SK-N-SH treated with all-trans-retinoic acid at 6 μM for 48 hours (cell line): ENCODE measurements at places on chromosomes 6 and 20.

- ATAC-seq: no peak
Observed at GRCh38 chr6:39289490-39289889, 24.7 kb downstream of the KCNK17 start.

DNA sequence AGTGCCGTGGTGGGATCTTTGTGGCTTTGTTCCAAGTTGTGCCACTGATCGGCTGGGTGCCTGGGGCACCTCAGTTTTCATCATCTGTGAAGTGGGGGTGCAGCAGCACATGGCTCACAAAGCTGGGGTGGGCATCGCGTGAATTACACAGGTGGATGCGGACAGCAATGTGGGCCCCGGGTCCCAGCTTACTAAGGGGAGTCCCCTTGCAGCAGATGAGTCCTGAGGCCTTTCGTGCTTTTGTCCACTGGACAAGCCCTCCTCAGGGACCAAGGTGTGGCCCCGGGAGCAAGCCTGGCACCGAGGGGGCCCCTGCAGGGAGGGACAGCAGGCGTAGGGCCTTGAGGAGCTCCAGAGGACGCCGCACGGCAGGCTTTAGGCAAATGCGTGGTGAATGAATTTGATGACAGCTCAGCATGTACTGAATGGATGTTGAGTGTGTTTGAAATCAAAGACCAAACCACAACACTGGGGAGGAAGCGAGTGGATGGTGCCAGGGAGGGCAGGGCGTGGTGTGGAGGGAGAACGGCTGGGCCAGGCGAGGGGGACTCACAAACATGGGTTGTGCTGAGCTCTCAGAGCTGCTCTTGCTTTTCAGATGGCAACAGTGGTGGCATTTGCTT lies 53.2 kb downstream of the IRF4 start:
- ATAC-seq: no peak

DNA sequence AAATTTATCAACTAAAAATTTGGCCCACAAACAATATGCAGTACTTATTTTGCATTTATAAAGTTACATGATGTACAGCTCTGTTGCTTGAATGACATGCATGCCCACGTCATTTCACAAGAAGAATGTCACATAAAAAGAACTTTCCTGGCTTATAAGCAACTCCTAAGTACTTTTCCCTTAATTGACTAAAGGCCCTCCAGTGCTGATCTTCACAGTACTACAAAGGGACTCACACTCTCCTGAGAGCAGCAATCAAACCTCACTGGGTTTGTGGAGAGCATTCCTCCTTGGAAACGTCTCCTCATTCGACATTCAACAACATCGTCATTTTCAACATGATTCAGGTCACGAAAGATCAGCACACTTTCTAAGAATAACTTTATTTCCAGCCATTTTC lies 111.1 kb downstream of the IPCEF1 start:
- ATAC-seq: no peak

DNA sequence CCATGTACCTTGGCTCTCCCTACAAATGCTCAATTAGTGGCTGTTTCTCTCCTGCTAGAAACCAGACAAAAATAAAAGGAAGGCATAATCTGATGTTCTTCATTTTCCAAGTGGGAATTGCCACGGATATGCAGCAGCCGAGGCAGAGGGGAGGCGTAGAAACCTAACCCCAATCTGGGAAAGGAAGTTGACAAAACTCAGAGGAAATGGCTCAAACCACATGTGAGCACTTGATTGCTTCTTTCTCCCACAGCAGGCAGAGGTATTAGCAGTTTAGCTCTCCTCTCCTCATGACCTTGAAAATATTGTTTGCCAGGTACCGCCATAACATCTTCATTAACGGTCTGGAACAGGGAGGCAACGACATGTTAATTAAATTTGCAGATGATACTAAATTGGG lies 3.8 kb upstream of the MLN start:
- no peak for ATAC-seq

DNA sequence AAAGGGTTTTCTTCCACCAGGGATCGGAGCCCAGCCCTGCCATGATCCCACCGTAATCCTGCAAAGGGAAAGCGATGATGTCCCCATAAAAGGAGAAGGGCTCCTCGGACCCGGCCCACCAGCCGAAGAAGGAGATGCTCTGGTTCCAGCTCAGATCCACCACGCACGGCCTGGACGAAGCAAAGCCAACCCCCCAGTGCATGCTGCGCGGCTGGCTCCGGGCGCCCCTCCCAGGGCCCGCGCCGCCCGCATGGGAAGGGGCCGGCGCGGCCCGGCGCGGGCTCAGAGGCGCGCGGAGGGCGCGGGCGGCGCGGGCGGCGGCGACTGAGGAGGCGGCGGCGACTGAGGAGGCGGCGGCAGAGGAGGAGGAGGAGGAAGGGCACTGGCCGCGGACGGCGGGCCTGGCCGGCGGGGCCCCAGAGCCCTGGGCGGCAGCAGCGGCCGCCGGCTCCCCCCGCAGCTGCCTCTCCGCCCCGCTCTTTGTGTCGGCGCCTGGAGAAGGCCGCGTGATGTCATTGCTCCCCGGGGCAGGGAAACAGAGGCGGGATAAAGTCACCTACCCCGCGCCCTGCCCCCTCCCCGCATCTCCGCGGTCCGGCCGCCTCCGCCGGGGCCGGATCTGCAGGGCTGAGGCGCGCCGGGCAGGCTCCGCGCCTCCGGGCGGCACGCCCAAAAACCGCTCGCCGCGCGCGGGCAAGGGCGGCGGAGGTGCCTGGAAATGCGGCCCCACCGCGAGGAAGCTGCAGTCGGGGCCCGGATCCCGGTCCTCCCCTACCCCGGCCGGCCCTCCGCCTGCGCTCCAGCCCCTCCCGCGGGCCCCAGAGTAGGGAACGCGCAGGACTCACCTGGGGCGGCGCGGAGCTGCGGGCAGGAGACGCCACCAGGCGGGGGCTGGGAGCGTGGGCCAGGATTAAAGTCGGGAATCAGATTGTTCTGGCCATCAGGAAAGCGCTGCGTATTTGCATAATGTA lies at the start of gene FAXC:
FAXC (minus strand) TSS at position 504 of the 971 bp plus-strand sequence; CDS start at position 202, 302 bp downstream.
- peak; percentile 69 for ATAC-seq

GRCh38 chr20:57450419-57450818 lies 59.2 kb downstream of the RBM38 start:
- peak; percentile 58; the same call in 2 of the 3 replicates for ATAC-seq

DNA sequence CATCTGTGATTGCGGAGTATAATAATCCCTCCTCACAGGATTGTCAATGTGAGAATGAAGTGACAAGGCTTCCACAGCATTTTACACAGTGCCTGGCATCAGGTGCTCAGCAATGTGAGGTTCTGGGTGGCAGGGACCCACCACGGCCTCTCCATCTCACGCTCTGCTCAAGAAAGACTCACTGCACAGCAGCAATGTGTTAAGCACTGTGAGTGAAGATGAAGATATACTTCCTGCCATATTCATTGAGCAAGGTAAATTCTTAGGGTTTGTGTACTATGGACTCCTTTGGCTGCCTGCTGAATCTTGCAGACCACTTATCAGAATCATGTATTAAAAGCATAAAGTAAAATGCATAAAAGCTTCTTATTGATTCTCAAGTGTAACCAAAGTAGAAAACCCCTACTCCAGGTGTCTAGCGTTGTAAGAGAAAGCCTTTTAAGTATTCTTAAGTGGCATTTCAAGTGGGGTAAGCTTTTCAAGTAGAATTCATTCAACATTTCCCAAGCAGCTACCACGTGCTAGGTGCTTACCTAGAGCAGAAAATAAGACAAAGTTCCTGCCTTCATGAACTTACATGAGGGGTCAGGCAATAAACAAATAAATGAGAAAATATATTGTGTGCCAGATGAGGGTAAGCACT lies 17.0 kb upstream of the MEP1A start:
- no peak for ATAC-seq

DNA sequence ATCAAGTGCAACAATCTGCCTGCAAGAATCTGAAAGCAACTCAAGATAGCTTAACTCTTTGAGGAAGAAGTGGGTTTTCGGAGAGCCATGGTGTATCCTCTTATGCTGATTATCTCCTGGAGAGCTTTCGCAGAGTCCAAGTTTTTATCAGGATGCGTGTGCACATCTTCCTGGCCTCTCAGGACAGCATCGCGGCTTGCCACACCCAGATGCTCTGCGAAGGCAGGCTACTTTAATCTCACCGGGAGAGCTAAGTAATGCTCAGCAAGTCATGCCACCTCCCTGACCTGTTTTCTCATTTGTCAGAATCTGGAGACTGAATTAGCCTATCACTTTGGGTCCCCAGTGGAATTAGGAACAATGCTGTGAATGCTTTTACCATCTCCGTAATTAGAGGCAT lies 52.9 kb downstream of the TTI1 start:
- ATAC-seq: no peak

DNA sequence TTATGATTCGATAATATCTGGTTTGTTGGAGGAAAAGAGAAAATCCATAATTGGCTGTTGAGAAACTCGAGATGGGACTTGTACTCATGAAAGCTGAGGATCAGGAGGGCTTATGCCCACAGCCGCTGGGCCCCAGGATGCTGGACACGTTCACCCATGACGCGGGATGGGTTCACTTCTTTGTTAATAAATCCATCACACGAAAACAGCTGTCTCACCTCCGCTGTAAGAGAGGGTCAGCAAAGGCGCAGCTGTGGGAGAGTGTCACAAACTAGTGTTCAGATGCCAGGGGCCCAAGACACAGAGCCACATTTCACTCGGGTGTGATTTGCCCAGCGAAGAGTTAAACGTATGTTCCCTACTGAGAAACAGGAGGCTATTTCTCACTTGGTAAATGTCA lies 315.1 kb downstream of the THBS2 start:
- ATAC-seq: no peak

DNA sequence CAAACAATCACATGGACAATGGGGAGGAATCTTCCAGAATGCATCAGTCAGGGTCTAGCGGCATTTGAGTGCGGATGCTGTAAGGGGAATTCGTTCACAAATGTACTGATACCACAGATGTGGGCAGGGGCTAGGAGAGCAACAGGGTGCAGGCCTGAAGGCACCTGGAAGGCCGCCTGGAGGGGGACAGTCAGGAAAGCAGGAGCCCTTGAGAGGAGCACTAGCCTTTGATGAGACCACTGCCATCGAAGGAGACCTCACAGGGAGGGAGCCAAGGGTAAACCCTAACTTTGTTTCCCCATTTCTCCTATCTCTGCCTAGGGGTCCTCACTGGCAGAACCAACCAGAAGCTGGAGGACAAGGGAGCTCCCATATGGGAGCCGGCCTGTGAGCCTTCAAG lies 38.2 kb downstream of the MYB start:
- ATAC-seq: no peak

GRCh38 chr20:1209447-1210387 lies 6.5 kb downstream of the C20orf202 start:
- peak; percentile 51; the same call in 2 of the 3 replicates for ATAC-seq

- peak; percentile 36 for ATAC-seq
Observed at GRCh38 chr6:56902641-56903464, 52.1 kb upstream of the BEND6 start.

- peak; percentile 64; the same call in 2 of the 3 replicates for ATAC-seq
Observed at GRCh38 chr6:126170978-126171382, 168.9 kb upstream of the CENPW start.

- peak; percentile 96 for ATAC-seq
Observed at GRCh38 chr20:9978397-9979004, 56.3 kb upstream of the ANKEF1 start.

DNA sequence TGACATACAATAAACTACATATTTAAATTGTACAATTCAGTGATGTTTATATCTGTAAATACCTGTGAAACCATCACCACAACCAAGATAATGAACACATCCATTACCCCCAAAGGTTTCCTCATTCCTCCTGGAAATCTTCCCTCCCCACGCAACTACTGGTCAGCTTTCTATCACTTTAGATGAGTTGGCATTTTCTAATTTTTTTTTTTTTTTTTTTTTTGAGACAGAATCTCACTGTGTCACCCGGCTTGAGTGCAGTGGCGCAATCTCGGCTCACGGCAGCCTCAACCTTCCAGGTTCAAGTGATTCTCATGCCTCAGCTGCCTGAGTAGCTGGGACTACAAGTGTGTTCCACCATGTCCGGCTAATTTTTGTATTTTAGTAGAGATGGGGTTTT lies 31.7 kb upstream of the ECI2 start:
- ATAC-seq: no peak

DNA sequence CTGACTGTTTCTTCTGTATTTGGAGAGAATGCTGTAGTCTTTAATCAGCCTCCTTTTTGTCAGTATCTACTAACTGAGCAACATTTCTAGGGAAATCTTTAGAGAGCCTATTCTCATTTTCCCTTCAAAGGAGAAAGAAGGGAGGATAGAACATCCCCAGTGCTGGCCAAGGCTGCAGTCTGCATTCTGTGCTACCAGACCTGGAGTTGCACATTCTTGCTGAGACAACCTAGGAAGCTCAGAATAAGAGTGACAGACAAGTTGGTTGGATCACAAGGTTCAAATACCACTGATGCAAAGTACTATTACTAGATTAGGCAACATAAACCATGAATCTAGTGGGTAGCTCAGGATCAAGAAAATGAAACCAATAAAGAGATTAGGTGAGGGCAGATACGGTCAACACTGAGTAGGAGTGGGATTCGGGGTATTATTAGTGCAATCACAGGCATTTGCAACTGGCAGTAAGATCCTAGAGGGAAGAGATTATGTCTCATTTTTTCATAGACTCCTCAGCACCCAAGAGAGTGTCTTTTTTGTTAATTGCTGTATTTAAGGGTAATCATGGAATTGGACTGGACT lies 213.5 kb upstream of the FAM83B start:
- peak; percentile 74 for ATAC-seq
